Spinal cord (tissue), 10 donors: ENCODE measurements at places on chromosomes 3 and 15.
A peak's percentile ranks its signal among the peaks of the same experiment; 100 is the strongest.

DNA sequence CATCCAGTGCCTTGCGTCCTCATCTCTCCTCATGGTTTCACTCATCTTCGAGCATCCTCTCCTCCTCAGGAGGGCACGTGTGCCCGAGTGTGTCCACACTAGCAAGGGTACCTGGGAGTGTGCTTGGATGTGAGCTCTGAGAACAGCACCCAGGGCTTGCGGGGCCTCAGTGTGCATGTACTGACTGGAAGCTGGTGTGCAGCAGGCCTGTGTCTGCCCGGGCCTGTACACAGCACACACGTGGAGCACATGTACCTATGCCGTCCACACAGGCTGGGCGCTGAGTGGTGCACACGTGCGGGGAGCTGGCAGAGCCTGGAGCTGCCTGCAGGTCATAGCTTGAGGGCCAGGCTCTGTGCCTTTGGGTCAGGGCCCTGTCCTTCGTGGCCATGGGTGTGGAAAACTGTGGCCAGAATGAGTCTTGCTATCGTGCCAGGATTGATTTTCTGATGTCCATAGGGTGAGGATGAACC is 34.9 kb downstream of the TSPAN3 start:
- DNase-seq = no peak

DNA sequence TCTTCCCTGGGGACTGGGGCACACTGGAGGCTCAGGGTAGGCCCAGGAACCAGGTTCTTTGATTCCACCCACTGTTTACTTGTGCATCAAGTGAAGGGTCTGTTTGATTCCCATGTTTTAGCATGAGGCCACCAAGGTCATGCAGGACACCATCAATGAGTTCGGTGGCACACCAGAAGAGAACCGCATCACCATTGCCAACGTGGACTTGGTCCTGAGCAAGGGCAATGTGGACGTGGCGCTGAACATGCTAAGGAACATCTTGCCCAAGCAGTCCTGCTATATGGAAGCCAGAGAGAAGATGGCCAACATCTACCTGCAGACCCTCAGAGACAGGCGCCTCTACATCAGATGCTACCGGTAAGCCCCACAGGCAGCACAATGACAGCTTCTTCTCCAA is 21.5 kb downstream of the TTC21A start:
- DNase-seq = no peak

DNA sequence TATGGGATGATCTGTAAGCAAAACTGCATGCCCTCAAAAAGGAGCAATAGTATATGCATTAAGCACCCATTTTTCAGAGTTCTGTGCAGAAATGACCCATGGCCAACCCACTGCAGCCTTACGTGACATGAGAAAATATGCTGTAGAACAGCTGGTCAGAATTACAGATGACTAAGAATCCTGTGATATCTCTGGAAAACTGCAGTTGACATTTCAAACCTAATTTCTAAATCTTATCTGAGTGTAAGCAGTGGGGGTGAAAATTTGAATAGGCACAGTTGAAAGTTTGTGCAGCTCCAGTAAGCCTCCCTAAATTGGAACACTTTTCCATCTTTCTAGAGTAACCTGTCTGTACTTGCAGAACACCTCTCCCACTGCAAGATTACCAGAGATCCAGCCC is 28.7 kb upstream of the COL6A6 start:
- no peak for DNase-seq

- peak; percentile 82 for DNase-seq
Observed at GRCh38 chr3:40593351-40593750, 68.6 kb downstream of the ZNF621 start.

DNA sequence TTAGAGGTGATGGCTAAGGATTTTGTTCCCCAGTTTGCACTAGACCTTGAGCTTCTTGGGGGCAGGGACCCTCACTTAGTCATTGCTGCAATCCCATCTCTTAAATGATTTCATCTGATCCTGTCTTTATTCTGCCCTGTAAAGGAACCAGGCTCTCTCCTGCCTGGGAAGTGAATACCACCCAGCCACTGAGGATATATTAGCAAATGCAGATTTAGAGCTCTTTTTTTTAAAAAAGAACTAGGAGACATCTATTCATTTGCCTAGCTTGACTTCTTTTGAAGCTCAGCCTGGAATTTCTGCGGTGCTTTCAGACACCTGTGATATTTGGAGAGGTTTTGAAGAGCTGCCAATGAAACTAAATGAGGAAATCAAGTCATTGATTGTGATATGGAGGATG is 41.8 kb downstream of the CA12 start:
- DNase-seq = no peak

DNA sequence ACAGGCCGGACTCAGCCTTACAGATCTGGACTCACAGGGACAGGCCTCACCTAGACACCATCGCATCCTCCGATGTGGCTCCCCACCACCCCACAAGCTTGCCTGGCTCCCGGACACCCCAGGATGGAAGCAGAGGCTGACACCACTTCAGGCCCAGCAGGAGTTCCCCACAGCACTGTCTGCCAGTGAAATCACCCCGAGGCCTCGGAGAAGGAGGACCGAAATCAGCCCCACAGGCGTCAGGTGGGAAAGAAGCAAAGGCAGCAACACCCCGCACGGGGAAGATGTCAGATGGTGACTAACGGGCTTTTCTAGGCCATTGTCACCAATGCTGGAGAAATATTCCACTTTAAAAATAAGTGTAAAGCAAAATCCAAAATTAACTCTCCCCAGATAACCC is 18.6 kb downstream of the ADCY5 start:
- no peak for DNase-seq

GRCh38 chr3:99475229-99475628 is 163.2 kb upstream of the COL8A1 start:
- DNase-seq = no peak

- DNase-seq = no peak
Observed at GRCh38 chr3:115513416-115513800, 109.9 kb upstream of the GAP43 start.

DNA sequence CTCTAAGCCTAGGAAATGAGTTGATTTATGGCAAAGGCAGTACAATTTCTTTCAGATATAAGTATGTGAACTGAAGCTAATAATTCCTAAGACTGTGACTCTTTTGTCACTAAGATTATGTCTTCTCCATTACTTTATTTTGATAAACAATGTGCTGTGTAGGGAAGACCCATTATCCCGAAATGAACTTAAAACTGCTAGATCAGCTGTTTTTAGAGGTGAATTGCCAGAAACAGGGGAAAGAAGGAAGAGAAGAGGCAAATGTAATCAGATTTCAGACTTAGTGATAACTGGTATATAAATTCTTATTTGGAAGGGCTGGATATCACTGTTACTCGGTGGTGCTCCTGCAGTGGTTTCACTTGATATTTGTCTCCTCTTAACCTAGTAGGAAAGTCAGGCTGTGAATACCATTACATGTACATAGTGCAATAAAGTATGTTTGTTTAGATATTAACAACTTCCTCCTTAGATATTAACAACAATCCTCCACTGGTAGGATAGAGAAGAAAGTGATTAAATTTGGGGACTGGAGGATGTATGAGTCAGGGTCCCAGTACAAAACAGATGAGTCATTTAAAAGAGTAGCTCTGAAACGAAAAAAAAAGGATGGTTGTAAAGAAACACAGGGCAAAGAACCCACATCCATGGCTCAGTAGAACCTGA is 338.5 kb upstream of the KCNH8 start:
- no peak for DNase-seq
